Sciatic nerve (tissue), 2 donors: ENCODE measurements at places on chromosomes 11 and 22.

DNA sequence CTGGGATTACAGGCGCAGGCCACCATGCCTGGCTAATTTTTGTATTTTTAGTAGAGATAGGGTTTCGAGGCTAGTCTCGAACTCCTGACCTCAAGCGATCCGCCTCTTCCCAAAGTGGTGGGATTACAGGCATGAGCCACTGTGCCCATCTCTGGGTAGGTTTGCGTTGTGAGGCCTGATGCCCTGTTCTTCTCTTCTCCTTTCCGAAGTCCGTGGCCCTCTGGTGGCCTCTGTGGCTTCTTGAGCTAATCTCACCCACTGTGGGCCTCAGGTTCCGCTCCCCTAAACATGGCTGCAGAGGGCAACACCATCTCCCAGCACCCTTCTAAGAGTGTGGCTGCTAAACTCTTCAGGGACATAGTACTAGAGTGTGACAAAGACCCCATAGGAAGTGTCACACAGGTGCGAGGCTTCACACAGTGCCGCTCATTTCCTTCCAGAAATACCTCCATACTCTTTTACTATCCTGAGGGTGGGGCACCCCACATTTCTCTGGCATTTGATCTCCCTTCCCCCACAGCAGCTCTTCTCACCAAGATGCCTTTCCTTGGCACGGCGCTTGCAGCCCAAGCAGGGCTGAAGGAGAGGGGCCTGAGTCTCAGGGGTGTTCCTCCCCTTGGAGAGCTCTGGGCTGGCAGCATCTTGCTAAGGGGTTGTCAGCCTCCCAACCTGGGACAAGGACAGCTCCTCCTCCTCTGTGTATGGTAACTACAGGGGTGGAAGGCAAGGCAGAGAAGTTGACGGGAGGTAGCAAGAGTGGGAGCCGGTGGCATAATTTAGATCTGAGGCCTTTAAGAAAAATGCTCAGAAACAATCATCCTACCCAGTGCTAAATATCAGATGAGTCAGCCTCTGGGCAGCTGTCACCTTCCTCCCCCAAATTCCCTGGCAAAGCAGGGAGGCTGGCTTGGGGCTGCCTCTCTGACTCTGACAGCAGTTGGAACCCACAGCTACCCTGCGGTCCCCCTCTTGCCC, 6.1 kb downstream of the THY1 start:
- DNase-seq, result no peak

GRCh38 chr11:98600103-98600502, 420.6 kb upstream of the CNTN5 start:
- DNase-seq, result no peak

DNA sequence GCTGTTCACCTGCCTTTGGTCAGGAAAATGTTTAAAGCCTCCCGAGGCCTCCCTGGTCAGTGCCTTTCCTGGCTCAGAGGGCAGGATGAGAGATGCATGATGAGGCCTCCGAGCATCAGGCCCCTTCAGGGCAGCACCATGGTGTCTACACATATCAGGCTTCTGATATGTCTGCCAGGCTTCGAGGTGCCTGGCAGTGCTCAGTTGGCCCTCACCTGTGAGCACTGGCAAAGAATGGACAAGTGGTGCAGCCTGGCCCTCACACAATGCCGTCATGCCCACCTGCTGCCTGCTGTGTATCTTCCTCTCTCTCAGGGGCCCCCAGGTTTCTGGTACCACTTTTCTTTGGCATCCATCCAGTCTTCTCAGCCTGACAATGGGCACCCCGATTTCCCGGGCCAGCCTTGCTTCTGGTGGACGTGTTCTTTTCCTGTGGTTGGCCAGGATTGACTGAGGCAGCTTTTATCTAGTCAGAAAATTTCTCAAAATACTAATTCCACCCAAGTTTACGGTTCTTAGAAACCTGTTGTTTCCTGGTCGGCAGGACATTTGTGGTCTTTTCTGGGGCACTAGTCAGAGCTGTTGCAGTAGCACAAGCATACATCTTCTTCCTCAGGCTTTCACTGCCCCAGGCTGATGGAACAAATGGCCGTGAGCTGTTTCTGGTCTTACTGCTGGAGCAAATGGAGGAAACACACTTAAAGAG, 76.8 kb upstream of the SUSD2 start:
- DNase-seq, result no peak

GRCh38 chr11:33936725-33937604, 45.1 kb upstream of the LMO2 start:
- peak; percentile 69 for DNase-seq

DNA sequence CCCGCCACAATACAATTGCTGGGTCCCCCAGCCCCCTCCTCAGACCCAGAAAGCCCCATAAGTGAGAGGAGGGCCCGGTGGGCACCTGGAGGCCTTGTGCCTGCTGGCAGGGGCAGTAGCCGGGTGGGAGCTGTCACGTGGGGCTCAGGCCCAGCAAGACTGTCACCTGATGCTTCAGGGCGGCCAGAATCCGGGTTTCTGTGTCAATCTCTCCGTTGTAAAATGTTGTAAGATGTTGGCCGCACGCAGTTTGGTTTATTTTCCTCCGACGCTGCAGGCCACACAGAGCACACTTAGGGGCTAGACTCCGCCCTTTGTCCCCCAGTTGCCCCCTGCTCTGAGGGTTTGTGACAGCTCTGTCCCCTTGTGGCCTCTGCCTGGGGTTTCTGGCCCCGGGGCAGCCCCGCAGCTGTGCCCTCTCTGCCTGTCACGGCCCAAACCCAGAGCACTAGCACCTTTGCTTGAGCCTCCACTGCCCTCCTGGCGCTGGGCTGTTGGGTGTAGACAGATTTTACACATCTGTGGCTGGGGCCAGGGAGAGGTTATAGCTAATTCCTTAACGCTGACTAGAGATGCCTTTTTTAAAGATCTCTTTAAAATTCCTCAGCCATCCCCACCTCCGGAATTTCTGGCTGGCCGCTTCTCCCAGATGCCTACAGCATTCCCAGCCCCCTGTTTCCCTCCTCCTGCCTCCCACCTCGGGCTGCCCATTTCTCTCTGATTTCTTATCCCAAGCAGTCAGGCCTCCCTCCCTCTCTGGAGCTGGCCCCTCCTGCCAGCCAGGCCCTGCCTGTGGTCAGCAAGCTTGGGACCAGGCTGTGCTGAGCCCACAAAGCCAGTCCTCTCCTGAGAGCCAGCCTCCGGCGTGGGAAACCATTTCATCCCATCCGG, 3.2 kb upstream of the PRR5 start:
- DNase-seq, result peak; percentile 79

DNA sequence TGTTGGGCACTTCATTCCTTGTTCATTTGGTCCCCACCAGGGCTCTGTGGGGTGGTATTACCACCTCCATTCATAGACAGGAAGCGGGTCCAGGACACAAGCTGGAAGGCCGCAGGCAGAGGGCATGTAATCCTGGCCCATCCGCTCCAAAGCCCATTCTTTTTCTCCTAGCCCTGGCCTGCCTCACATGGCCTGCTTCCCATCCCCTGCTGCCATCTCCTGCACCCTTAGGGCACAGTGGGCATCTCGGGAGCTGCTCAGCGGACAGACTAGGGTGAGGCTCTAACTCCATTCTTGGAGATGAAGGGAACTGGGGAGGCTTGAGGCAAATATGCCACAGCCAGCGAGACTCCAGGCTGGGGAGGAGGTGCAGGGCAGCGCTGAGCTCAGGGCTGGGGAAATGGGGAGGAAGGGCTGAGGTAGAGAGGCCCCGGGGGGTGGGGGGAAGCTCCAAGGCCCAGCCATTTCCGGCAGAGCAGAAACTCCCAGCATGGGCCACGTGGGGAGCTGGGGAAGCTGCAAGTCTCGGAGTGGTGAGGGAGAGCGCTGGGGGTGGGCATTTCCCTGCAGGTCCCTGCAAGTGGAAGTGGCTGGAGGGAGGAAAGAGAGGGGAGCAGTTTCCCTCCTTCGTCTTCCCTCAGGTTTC, 14.3 kb upstream of the BCL9L start:
- peak; percentile 63 for DNase-seq
